ENCODE measurements at places on chromosomes 6 and 20.

GRCh38 chr6:134689641-134690040, 260.3 kb downstream of the ALDH8A1 start:
- no peak for DNase-seq

DNA sequence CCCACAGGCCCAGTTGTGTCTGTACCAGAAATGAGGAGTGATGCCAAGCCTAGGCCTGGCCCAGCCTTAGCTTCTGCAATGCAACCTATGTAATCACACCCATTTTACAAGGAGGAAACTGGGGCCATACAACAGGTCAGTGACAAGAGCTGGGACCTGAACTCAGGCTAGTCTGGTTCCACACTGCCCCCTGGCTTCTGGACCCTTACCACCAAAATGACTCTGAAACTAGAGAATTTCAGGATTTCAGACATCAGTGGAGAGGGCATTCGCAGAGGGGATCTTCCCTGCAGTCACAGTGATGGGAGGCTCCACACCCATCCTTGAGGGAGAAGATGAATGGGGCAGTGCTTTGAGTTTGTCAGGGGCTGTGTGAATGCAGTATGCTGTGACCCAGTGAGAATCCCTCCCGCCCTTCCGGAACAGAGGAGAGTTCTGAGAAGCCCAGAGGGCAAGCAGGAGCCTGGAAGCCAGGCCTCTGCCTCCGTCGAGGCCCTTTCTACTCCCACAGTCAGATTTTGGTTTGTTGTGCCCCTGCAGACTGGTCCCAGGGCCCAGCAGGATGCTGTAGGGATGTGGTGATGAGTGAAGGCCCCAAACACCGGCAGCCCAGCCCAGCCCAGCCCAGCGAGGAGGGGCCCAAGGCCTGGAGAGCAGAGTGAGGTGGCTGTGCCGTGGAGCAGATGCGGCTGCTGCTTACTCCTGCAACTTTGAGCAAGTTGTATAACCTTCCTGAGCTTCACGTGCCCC, 48.1 kb upstream of the MYL9 start:
- no peak for DNase-seq

DNA sequence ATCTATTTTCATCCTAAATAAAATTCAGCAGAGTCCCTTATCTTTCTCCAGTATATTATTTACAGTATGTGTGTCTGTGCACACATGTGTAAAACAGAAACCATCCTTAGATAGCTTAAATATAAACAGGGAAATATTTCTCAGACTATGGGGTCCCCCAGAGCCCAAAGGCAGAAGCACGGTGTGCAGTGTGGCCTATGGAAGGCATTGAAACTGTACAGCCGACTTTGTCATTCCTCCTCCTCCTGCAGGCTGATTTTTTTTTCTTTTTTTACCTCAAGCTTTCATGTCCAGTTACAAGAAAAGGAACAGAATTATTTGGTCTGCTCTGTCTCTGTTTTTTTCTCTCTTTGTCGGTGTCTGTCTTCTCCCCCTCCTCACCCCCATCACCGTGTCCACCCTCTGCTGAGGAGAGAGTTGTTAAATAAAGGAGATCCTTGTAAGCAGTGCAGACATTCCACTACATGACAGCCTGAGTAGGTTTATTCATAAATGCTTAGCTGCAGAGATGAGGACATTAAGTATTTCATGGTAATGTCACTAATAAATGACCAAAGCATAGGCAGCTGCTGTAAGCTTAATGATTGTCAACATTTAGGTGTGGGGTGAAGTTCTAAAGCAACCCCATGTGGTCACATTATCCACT, 31.8 kb upstream of the SLC35D3 start:
- DNase-seq = no peak

DNA sequence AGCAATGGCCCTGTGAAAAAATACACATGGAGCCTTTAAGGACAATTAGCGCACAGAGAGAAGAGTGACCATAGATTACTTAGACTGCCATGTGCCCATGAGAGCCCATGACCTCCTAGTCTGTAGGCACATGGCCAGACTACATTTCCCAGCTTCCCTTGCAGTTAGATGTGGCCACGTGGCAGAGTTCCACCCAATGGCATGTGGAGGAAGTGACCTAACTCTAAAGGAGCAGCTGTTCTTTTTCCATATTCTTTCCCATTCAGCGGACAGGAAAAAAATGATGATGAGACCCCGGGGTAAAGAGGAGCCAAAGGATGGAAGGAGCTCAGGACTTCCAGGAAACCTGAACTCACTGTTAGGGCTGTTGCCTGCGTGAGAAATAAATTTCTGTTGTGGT, 116.6 kb downstream of the CBLN4 start:
- no peak for DNase-seq

DNA sequence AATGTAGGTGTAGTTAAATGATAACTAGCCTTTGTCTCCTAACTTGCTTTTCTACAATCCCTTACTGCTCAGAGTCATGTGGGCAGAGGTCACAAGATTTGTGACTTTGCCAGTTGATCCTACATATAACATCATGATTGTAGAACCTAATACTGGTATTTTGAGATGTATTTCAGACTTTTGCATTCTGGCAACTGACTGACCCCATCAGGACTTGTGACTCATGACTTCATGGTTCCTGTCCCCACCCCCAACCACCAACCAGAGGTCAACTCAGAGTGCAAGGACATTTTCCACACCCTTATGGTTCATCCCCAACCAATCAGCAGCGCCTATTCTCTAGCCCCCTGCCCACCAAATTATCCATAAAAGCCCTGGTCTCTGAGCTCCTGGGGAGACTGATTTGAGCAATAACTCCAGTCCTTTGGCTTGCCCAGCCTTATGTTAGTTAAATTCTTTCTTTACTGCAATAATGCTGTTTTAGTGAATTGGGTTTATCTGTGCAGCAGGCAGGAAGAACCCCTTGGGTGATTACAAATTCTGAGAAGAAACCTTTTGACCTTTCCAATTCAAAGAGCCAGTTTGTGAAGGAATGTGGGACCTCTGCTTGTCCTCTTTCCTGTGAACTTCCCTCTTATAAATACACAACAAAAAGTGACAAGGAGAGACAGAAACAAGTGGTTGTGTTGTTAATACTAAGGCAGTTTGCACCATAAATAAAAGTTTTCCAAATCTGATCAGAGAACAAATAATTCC, 588.7 kb downstream of the UTRN start:
- no peak for DNase-seq

DNA sequence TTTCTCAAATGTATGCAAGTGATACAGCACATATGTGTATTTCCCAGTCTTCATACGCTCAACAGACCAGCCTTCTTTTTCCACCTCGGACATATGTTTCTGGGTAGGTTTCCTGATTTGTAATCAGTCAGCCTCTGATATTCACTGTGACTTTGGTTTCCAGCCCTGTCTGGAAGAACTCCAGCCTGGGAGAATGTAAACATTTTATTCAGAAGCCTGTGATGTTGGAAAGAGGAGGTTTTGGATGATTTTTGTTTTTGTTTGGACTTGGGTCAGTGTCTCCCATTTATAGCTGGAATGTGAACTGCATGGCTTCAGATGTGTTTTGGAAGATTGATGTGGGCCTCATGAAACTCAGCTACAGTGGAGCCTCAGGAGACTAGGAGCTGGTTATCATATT, 172.2 kb upstream of the CENPW start:
- no peak for DNase-seq

DNA sequence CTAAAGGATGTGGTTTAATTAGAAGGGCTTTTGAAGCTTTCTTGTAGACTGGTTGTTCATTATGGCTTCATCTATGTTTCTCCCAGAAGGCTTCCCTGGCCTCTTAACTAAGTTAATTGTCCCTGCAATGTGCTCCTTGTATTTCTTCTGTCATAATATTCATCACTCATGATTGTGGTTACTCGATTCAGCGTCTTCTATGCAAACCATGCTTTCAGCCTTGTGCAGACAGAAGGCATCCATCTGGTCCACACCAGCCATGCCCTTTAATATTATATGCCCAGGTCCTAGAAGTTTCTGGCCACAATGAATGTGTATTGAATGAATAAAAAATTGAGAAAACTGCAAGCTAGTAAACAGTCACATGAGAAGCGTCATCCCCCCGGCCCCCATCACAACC, 163.2 kb downstream of the KHDC1L start:
- no peak for DNase-seq

DNA sequence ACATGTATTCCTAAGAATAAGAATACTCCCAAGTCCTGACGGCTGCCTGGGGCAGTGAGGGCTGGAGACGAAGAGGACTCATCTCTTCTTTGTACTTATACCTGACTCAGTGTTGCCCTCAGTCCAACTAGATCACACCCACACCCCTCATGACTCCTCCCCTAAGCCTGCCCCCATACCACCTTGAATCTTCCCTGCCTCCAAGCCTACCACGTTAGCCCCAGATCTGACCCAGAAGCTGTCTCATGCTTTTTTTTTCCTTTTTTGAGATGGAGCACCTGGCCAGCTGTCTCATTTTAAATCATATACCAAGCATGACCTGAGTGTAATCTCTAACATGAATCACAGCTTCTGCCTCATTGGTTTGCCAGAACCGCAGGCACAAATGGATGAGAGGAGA, 45.2 kb downstream of the MUC22 start:
- DNase-seq = no peak

GRCh38 chr6:7723041-7723447, 2.9 kb upstream of the BMP6 start:
- peak; percentile 74 for DNase-seq

- peak; percentile 75 for DNase-seq
Observed at GRCh38 chr20:53623454-53624211, 30.0 kb upstream of the ZNF217 start.

DNA sequence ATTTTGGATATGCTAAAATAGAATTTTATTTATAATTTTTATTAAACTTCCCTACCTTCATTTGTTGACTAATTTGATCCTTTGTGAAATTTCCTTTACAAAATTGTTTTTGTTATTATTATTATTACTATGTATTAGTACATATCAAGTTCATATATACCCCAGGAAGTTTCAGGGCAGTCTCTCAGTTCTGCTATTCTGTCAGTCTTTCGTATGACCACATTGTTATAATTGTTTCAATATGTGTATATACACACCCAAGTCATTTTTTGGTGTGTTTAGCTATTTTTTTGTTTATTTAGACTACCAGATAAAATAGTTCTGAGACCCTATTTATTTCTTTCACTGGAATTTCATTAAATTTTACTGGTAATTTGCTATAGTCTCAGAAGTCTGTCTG, 72.1 kb downstream of the NKAIN2 start:
- no peak for DNase-seq

- DNase-seq = no peak
Observed at GRCh38 chr6:151199991-151200390, 39.8 kb upstream of the AKAP12 start.

DNA sequence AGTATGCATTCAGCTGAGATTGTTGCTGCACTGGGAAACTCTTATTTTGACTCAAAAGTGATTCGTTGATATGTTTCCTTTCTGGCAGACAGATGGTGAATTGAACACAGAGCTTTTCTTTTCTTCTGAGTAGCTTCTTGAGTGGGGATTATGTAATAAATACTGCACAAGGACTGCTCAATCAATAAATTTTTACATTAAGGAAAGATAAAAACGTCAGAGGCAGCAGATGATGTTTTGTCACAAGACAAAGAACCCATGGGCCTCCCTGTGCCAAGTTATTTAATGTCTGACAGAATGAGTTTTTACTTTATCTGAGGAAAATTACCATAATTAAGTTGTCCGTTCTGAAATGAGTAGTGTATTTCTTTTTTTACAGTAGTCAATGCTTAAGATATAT, 460.3 kb downstream of the UTRN start:
- DNase-seq = no peak

GRCh38 chr20:44560229-44560628, 22.1 kb upstream of the PKIG start:
- no peak for DNase-seq

- no peak for DNase-seq
Observed at GRCh38 chr20:25284131-25284601, 36.3 kb downstream of the PYGB start.

- DNase-seq = no peak
Observed at GRCh38 chr6:67265996-67266921, 1368.8 kb upstream of the ADGRB3 start.

GRCh38 chr6:139323511-139324300, 31.9 kb upstream of the TXLNB start:
- DNase-seq = no peak

- DNase-seq = no peak
Observed at GRCh38 chr6:166221040-166221439, 53.4 kb upstream of the TBXT start.

DNA sequence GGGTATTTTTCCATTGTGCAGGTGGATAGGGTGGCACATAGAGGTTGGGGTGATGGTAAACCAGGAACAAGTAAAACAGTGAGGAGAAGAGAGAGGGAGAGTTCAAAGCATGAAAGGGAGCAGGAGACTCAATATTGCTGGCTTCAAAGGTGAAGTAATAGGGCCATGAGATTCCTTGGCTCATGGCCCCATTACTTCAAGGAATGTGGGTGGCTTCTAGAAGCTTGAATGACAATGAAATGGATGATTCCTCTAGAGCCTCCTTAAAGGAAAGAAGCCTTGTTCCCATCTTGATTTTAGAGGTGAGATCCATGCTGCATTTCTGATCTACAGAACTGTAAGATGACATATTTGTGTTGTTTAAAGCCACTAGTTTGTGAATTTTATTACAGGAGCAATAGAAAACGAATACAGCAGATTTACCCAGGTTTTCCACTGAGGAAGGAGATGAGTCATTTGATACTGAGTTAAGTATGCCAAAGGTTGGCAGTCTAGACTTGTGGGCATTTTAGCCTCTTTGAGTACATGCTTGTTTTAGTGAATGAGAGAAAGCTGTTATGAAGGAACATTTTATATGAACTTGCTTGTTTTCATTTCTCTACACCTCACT, 110.4 kb downstream of the PLCB4 start:
- DNase-seq = peak; percentile 27

GRCh38 chr6:125886914-125887313, 69.7 kb upstream of the HINT3 start:
- no peak for DNase-seq

DNA sequence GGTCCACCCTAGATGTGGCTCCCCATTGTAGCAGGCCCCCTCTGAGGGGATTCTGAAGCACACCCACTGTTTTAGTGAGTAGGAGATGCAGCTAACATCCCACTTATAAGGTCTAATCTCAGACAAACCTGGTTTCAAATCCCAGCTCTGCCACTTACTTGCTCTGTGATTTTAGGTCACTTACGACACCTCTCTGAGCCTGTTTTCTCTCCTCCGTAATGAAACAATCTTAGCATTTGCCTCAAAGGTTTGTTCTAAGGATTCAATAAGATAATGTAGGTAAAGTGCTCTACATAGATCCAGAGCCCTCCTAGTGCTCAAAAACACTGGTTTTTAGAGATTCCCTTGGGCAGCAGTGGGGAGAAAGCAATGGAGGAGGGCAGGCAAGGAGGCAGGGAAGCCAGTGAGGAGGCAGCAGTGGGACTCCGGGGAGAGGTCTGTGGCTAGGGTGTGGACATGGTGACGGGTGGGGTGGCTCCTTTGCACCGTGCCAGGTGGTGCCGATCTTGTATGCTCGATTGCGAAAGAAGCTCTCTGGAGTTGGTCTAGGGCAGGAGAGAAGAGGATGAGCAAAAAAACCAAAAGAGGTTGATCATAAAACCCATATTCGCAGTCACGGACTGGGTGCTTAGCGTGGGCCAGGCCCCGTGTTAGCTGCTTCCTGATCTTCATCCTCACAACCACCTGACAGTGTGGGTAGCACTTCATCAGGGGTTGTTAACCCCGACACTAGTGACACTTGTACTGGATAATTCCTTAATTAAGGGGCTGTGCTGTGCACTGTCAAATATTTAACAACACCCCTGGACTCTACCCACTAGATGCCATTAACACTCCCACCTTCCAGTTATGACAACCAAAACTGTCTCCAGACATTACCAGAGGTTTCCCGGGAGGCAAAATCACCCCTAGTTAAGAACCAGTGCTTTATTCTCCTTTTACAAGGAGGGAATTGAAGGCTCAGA, 16.8 kb upstream of the PTGIS start:
- DNase-seq = no peak

- DNase-seq = no peak
Observed at GRCh38 chr6:109300874-109301273, 81.4 kb downstream of the CD164 start.

Data from SW 1271 (cell line).